Thoracic aorta (tissue), 2 donors: ENCODE measurements at places on chromosomes 6 and 20.

- no peak for DNase-seq
Measured at GRCh38 chr20:43690943-43691598, 24.2 kb downstream of the MYBL2 start.

DNA sequence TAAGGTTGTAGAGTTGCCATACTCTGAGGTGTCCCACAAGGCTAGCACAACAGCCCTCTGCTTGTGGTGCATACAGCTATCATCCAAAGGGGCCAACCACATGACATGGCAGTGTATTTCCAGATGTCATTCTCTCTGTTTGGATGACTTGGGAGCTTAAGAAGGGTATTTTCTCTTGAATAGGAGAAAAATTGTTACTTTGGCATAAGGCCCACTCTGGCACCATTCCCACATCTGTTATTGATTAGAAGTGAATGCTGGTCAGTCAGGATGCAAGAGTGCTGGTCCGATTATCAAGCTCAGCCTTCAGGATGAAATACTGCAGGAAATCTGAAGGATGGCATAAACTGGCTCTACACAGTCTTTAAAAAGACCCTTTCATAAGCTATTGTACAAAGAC lies 83.6 kb upstream of the C20orf144 start:
- no peak for DNase-seq

DNA sequence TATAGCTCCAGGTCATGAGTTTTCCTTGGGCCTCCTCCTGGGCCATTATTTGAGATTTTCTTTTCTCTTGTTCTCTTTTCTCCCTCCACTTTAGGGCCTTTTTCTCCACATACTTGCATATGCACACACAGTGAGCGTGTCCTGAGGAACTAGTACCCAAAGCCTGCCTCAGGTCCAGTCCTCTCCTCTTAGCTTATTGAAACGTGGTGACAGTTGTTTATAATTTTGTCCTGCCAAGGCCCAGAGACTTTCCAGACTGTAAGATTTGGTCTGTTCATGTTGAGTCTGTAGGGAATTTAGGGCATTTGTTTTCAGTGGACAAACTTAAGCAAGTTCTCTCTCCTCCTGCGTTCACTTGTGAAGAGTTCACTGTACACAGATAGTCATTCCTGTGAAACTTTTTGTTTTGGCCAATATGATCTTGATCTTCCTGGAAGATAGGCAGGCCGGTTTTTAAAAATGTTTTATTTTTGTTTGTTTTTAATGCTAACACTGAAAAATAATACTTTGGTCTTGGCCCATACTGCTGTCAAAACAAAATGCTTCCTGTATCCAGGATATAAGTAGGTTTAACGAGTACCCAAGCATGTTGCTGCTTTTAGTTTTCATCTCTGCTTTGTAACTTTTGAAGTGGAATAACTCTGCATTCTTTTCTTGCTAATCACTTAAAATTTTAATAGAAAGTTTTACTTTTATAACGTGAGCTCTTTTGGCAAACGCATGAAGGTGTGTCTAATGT lies 20.7 kb downstream of the LRRC1 start:
- no peak for DNase-seq

GRCh38 chr6:131212024-131212423 lies 76.8 kb downstream of the AKAP7 start:
- no peak for DNase-seq

GRCh38 chr6:160895562-160895961 lies 96.0 kb upstream of the MAP3K4 start:
- DNase-seq = no peak

DNA sequence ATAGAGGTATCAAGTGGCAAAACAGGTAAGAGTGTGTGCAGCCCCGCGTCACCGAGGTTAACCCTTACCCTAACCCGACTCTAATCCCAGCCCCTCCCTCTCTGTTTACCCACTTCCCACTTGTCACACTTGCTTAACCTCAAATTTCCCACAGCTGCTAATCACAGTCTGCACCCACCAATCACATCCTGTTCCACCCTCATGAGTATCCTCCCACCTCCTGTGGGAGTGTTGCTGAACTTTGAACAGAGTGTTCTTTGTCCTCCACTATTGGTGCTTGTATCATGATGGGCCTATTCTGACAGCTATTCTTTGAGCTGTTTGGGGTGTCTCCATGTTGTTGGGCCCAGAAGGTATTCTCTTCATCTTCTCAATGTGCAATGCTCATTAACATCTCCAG lies 487.8 kb downstream of the PTPRT start:
- DNase-seq = no peak

DNA sequence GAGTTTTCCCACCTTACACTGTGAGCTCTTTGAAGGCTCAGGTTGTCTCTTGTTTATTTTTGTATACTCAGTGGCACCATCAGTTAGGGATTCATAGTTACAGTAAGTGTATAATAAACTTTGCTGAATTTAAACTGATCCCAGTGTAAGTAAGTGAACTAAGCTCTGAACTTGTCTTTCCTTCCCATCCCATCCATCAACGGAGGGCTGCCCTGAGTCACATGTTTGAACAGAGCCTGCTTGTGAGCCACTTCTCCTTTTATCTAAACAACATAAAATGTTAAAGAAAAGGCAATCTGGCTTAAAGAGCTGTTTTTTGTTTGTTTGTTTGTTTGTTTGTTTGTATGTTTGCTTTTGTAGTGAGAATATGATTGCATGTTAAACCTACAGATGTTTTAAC lies 185.7 kb upstream of the MARCKS start:
- DNase-seq = no peak

DNA sequence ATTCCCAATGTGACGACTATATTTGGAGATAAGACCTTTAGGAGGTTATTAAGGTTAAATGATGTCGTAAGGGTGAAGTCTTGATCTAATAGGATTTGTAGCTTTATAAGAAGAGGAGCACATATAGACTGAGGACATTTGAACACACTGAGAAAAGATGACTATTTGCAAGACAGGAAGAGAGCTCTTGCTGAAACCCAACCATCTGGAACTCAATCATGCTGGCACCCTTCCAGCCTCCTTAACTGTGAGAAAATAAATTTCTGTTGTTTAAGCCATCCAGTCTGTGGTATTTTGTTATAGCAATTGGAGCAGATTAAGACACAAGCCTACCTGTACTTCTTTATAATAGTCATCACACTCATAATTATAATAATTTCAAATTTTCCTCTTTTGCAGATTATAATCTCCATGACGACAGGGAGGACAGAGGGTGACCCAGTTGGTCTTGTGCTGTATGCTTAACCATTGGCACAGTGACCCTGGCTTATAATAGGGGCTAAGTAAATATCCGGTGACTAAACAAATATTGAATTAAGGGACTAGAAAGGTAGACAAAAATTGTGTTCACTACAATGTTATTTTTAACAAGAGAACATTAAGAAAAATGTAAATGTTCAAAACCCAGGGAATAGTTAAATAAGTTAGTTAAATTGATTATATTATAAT lies 206.4 kb upstream of the HDDC2 start:
- DNase-seq = no peak

DNA sequence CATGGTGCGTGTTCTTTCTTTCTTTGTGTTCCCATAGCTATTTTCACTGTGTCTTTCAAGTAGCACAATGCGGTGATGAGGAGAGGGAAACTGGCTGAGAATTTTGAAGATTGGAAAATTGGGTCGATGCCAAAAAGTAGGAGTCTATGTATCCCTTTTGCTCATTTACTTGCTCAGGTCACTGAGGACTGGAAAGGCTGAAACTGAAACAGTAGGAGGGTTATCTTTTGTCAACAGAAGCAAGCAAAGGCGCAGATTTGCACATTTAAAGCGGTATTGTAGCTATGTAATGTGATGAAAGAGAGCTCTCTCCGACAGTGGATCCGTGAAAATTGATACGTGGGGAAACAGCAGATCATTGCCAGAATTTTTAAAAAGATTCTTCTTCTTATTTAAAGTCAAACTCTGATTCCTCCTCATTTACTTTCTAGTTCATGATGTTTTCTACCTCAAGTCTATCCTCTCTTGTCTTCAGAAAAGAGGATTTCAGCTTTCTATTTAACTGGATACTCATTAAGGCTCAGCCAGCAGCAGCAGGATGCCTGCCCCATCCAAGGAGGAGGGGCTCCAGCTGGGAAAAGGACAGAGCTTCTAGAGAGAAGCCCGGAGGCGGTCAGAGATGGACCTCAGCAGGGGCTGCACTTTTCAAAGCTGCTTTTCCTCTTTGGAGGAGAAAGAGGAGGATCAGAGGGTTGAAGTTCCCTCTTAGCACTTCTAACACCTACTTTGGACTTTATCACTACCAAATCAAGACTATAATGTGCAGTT lies 15.9 kb upstream of the FYN start:
- DNase-seq = no peak

GRCh38 chr6:37546141-37546871 lies 46.6 kb upstream of the CCDC167 start:
- DNase-seq = no peak

- DNase-seq = no peak
Measured at GRCh38 chr20:57187068-57187634, 79.3 kb downstream of the BMP7 start.

DNA sequence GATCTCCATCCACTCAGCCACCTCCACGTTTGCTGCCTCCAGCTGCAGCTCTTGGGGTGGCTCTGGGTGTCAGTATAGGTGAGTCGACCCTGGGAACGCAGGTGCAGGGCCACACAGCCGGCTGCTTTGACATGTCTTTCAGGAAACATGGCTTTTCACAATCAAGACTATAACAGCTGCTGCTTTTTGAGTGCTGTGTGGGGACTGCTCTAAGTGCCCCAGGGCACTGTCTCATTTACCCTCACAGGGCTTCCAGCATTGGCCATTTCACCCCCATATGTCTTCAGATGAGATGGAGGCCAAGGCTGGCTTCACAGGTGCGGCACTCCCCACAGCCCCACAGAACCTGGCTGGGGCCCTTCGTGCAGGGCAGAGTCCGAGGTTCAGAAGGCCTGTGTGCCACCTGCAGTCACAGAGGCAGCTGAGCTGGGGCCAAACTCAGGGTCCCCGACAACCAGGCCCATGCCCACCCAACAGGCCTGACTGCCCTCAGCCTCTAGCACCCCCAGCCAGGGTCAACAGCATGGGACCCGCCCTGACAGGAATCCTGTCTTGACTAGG lies 14.9 kb upstream of the CST7 start:
- no peak for DNase-seq

DNA sequence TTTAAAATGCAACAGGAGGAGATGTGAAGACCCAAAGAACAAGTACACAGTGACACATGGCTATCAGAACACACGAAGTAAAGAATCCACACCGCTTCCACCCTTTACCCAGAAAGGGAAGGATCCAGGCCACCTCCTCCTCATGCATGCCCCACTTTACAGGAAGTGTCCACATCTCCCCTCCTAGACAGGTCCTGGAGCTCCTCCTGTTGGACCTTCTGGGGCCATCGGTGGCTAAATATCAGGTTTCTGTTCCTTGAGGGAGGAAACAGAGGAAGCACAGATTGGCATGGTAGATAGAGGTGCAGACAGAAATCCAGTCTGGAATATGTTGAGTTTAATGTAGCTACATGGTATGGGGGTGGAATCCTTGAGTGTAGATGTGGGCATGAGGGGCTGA lies 10.9 kb downstream of the NINL start:
- no peak for DNase-seq

DNA sequence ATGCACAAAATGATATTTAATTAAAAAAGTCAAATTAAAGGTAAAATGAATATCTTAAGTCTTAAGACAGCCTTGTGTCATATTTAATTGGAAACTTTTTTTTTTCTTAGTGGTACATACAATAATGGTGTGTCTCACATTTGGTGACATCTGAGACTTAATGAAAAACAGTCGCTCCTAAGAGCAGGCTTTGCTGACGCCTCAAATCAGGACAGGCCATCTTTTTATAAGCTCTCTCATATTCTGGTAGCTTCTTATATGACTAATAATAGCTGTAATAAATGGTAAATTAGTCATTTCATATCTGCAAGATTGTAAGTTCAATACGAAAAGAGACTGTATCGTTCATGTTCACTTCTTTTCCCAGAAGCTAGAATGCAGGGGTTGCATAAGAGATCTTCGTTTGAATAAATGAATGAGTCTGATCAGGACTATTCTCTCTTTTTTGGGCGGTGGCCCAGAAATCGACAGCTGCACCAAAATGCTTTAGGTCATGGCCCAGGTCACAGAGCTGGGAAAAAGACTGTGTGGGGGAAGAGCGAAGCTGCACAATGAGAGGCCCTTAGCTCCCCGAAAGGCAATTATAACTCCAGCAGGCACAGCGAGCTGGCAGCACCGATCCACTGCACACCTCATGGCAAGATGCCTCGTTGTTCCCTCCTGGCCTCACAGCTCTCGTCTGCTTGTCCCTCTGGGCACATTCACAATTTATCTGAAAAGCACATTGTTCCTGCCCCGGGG lies 69.4 kb downstream of the NRN1 start:
- no peak for DNase-seq

- no peak for DNase-seq
Measured at GRCh38 chr20:19300395-19300794, 88.0 kb downstream of the SLC24A3 start.

GRCh38 chr6:5481750-5482149 lies 220.4 kb downstream of the FARS2 start:
- no peak for DNase-seq

DNA sequence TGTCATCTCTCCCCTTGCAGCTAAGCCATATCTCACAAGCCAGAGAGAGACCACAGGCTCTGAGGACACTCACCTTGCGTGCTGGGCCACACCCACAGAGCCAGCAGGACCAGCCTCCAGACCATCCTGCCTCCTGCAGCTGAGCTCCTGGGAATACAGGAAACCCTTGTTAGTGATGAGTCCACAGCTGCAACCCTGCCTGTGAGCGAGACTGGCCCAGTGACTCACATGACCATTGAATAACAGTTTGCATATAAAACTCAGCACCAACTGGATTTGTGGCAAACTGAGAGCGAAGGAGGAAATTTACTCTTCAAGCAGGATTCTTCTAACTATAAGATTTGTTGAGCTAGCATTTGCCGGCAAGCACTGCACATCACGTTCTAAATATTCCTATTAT lies 3.0 kb downstream of the THBS2 start:
- DNase-seq = no peak

- no peak for DNase-seq
Measured at GRCh38 chr6:69880601-69881000, 14.2 kb downstream of the COL19A1 start.

DNA sequence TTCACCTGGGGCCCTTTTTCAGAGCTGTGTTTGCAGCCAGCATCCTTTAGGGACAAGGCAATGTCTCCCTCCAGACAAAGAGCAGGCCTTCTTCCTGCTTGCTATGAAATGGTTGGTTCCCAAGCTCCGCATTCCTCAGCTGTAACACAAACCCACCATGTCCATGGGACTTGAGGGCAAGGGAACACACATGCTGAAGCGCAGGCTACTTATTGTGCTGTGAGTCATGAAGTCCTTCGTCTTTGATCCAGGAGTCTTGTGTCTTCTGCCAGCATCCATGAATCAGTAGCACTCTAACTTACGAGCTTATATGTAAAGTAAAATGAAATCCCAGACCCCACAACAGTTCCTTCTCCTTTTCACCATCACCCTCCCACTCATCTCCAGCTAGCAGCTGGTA lies 59.0 kb downstream of the ANKRD60 start:
- DNase-seq = no peak

DNA sequence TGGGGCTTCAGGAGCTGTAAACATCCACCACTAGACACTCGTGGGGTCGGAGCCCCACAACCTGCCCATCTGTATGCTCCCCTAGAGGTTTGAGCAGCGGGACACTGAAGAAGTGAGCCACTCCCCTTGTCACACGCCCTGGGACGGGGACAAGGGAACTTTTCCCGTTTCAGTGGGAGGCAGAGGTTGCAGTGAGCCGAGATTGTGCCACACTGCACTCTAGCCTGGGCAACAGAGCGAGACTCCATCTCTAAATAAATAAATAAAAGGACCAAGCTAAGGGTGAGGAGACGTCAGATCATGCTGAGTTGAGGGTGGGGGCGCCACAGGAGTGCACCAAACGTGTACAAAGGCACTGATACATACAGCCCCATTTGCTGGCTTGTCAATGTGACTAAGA lies 8.4 kb downstream of the ZCCHC3 start:
- DNase-seq = no peak
